ENCODE measurements at places on chromosomes 5 and 9. TPM values are rescaled to one million over a fixed set of nuclear protein-coding genes. Genes with fewer than 3 reads are reported as not detected.

- DNase-seq = peak; percentile 55
Observed at GRCh38 chr9:115808108-115808507, 345.5 kb upstream of the PAPPA start.

- DNase-seq = no peak
Observed at GRCh38 chr5:43730832-43731342, 127.9 kb downstream of the NNT start.

GRCh38 chr5:93596310-93596675 is 13.3 kb downstream of the NR2F1 start:
- DNase-seq = no peak

GRCh38 chr5:176373100-176373818 is 8.0 kb downstream of the ARL10 start:
- DNase-seq = no peak

The CARTPT gene
- not detected for total RNA-seq

GRCh38 chr9:95044731-95045508 is 272.6 kb downstream of the FANCC start:
- no peak for DNase-seq

DNA sequence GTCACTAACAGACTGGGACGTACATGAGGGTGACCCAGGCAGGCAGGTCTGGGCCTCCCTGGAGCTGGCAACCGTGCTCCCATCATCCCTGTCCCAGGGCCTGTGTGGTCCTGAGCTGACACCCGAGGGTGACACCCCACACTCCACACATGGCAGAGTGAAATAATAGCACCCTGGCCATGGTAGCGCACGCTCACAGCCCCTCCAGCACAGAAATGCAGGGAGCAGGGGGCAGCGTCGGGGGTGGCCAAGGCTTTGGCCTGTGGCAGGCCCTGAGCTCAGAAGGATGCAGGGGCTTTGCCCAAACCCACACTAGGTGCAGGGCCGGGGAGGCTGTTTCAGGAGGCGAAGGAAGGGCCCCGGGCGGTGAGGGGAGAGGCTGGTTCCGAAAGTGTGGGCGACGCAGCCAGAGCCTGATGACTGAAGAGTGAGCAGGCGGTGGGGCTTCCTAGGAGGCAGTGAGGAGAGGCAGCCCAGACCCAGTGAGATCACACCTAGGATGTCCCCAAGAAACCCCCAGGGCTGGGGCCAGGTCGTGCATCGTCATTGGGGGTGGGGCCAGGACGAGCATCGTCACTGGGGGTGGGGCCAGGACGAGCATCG is 12.9 kb downstream of the OR2V2 start:
- peak; percentile 38 for DNase-seq

The TPPP gene
- total RNA-seq = 1.9 TPM

The CCL27 gene
- not detected for total RNA-seq

DNA sequence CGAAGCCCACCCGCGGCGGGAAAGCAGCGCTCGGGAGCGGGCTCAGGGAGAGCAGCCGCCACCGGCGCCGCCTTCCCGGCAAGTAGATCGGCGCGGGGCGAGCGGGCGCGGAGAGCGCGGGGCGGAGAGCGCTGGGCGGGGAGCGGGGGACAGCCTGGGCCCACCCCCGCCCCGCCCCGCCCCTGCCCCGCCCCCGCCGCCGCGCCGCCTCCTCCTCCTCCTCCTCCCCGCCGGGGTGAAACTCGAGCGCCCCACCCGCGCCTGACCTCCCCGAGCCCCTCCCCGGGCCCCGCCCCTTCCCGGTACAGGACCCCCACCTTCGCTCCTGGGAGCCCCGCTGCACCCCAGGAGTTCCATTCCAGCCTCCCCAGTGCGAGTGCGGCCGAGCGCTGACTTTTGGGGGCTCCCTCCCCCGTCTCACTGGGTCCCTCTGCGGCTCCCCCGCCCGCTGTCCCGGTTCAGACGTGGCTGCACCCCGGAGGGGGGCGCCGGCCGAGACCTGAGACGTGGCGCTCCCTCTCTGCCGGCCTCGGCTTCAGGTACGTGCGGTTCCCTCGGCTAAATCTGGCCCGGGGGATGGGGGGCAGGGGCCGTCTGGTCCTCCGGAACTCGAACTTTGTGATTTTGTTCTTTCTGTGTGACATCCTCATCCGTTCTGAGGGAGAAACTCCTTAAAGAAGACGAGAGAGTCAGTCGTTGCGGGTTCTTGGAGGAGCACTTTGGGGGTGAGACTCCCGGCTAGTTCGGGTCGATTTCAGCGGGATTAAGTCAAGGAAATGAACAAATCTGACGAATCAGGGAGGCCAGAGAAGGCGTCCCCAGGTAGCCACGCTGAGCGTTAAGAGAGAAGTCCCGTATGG is at the start of gene SEMA5A:
Gene SEMA5A, minus strand, starts transcription at position 84 of the 860 bp plus-strand sequence. CDS start 166,129 bp downstream, outside the sequence.
- peak; percentile 69 for DNase-seq

The LCP2 gene
- total RNA-seq = not detected

The TNFSF8 gene
- total RNA-seq = not detected

- no peak for DNase-seq
Observed at GRCh38 chr5:68021227-68021626, 194.3 kb upstream of the PIK3R1 start.

- no peak for DNase-seq
Observed at GRCh38 chr5:131627207-131627865, 7.7 kb downstream of the RAPGEF6 start.

GRCh38 chr5:147286296-147286695 is 51.5 kb downstream of the STK32A start:
- no peak for DNase-seq

DNA sequence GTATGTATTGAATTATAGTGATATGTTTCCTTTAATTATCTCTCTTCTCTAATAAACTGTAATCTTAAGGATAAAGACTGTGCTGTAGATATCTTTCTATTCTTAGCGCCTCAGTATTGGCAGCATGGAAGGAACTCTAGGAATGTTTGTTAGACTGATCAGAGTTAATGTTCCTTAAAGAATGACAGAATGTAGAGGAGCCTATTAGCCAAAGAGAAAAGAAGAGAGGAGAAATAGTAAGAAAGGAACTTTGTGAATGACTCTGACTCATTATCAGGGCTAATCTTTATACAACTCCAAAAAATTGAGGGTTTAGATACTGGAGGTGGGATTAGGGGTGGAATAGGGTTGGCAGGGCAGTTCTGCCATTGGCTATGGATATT is 59.0 kb upstream of the NUDT12 start:
- DNase-seq = no peak

DNA sequence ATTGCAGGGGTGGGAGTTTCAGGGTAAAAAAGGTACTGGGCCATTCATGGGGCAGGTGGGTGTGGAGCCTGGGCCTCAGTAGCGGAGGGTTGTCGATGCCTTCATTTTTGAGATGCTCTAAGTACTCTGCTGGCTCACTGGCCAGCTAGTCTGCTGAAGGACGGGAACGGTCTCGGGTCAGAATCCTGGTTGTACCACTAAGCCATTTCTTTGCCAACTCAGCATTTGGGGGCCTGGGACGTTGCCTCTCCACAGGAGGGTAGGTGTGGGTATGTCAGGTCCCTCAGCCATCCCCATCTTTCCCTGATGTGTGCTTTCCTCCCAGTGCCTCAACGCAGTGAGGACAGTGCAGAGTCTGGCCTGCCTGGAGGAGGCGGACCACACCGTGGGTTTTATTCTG is 25.1 kb downstream of the SH3GLB2 start:
- DNase-seq = no peak

DNA sequence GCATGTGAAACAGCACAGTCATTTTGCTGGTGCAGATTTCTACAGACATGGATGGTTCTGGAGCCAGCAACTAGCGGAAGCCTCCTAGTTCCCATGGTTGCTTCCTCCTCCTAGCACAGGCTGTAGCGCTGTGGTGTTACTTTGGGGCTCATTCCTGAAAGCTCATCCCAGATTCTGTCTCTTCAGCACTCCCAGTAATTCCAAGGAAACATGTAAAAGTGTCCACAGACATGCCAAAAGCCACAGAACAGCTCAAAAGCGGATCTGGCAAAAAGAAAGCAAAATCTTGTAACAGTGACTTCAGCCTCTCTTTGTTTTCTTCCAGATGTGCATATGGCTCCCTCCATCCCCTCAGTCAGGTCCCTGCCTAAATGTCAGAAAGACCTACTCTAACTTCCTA is 144.1 kb downstream of the CEP120 start:
- DNase-seq = no peak

- no peak for DNase-seq
Observed at GRCh38 chr5:110894805-110895204, 156.0 kb downstream of the SLC25A46 start.

The SAPCD2 gene
- 134 TPM for total RNA-seq

DNA sequence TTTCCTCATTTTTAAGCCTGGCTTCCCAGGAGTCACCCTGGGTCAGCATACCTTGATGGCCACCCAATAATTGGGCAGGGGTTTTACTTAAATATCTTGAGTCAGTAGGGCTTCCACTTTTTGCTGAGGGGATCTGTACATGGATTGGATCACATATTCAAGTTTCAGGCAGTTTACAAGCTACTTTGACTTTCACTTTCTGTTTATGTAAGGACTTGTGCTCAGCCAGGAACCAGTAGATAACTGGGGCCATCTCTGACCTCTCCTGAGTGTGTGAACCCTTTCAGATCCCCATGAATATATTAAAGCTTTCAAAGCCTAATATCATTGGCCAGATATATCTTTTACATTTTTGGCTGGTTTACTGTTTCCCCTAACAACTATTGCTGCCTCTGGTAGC is 45.1 kb downstream of the SLCO6A1 start:
- no peak for DNase-seq

DNA sequence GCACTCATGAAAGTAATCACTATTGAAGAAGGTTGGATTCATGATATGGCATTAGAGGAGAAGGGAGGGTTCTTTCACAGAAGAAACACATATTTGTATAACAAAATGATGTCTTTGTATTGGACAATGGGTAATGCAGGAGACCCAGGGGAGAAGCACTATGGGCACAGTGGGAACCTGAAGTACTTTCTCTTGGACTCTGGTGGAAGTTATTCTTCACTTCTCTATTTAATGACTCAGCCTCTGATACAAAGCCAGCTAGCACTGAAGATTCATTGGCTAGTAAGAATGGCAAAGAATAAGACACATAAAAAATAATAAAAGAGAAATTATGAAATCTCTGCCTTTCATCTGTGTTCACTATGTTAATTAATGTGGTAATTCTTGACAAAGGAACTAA is 149.9 kb upstream of the PRR16 start:
- no peak for DNase-seq

The ANKRD18A gene
- total RNA-seq = 2.2 TPM

DNA sequence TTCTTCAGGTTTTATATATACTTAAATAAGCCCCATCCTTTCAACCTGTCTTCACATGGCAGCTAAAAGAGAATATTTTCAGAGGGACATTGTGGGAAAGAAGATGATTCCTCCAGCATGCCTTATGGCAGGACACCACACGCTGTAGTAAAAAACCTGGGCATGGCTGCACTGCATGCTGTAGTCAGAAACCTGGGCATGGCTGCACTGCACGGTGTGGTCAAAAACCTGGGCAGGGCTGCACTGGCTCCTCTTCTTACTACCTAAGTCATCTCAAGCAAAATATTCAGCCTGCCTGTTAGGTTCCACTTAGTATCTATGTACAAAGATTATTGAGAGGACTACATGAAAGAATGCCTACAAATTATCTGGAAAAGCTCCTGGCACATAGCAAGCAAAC is 153.6 kb downstream of the BRINP1 start:
- no peak for DNase-seq

The C9orf50 gene
- total RNA-seq = not detected

- DNase-seq = peak; percentile 68
Observed at GRCh38 chr9:35903049-35903448, 3.0 kb upstream of the HRCT1 start.

DNA sequence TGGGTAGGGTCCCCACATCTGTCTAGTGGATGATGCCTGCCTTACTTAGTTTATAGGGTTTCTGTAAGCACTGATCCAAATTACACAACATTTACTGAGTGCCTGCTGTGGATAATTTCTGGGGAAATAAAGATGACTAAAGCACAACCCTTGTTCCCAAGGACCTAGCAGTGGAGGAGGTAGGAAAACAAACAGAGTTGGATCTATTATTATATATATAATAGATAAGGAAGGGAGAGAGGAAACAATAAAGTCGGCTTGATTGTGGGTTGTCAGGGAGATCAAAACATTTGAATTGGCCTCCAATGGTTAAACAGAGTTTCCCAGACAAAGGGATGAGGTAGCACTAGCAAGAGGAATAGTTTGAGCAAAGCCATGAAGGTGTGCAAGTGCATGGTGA is 14.0 kb downstream of the IL33 start:
- DNase-seq = peak; percentile 41

The CYSRT1 gene
- total RNA-seq = 1.3 TPM

DNA sequence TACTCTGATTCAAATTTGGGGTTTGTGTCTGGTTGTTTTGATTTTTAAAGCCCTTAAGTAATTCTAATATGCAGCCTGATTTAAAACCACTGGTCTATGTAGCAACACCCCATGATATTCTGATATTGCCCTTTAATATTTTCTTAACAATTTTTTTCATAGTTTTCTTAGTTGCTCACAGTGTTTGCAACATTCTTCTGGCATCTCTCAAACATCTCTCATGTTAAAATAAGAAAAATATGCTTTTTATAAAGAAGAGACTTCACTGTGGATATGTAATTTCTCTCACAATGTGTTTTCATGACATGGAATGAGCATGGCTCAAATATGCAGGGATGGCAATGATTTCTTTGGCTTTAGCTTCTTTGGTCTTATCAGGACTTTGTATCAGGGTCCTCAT is 183.7 kb downstream of the TAF11L14 start:
- no peak for DNase-seq

The NTRK2 gene
- total RNA-seq = not detected

DNA sequence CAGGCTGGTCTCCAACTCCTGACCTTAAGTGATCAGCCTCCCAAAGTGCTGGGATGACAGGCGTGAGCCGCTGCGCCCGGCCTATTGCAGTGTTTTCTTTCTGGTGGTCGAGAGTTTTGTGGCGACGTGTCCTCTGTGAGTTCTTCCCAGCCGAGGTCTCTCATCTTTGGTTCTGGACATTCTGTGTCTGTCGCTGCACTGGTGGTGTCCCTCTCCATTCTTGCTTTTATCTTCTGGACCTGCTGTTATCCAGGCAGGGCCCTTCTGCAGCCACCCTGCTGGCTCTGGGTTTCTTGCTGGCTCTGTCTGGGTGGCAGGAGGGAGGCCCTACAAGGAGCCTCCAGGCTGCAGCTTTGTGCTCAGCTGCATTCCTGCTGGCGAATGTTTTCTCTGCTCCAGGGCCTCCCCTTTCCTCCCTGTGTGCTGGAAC is 49.1 kb upstream of the EXOC3 start:
- DNase-seq = no peak

DNA sequence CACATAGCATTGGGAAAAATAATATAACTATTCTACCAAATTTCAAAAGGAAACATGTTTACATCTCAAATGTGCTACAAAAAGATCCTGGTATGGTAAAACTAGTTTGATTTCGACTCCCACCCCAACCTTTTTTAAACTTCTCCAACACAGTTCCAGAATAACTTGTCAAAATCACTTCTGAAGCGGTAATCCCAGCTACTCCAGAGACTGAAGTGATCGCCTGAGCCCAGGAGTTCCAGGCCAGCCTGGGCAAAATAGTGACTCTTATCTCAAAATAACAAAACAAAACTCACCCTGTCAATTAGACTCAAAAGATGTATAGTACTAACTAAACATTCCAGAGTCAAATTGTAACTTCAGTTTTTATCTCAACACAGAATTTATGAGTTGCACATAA is 71.3 kb upstream of the RNF38 start:
- no peak for DNase-seq

The FIBCD1 gene
- total RNA-seq = 8.9 TPM

The LHFPL2 gene
- total RNA-seq = 19.4 TPM

Measured in PC-3 (cell line).